Stimulated activated CD4-positive, alpha-beta T cell treated with anti-CD3 and anti-CD28 coated beads, Interleukin-12 subunit alpha, Interleukin-12 subunit beta, amount 100 ng/mL, for 4 hours (primary cell): ENCODE measurements at places on chromosomes 13 and 19.

GRCh38 chr19:9857920-9858746 is 23.0 kb downstream of the PIN1 start:
- DNase-seq = no peak

- DNase-seq = no peak
Observed at GRCh38 chr19:18906605-18907519, 10.9 kb upstream of the CERS1 start.

GRCh38 chr13:28037399-28037798 is 48.9 kb upstream of the URAD start:
- no peak for DNase-seq

DNA sequence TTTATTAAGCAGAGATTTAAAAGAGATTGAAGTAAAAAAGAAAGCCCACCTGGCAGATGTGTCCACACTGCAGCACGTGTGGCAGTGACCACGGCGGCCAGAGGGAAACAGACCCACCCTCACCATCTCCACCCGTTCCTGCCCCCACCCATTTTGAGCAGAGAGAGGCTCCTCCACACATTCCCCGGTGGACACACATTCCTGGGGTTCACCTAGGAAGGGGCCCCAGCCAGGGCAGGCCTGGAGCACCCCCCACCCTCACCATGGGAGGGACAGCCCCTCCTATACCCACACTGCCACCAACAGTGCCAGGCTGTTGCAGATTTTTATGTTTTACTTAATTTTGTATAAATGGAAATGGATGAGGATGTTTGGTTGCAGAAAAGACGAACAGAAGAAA is 54.9 kb downstream of the SLC7A9 start:
- DNase-seq = no peak

GRCh38 chr19:45405435-45406225 is 761 bp upstream of the PPP1R13L start:
- peak; percentile 76 for DNase-seq
